NCI-H510A (cell line): ENCODE measurements at places on chromosomes 3 and 15.

- peak; percentile 32 for DNase-seq
These were observed 183.3 kb downstream of the PDE8A start for GRCh38 chr15:85164841-85165466.

- DNase-seq = no peak
These were observed 73.7 kb downstream of the TM2D3 start for GRCh38 chr15:101578443-101578894.

DNA sequence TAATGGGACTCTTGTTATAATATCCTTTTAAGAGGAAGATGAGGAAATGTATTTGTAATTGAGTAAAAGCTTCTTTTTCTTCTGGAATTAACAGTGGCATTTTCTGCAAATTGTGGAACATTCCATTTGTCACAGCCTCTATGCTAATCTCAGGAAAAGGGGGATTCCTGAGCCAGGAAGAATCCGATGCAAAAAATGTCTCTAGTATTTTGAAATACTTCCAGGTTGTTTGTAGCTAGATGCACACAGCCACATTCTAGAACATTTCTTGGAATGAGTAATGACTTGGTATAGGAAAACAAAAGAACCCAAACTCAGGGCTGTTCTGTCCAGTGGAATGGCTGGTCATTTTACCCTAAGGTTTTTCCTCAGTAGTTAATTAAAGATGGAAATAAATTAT, 98.5 kb upstream of the SLC2A2 start:
- DNase-seq = no peak

DNA sequence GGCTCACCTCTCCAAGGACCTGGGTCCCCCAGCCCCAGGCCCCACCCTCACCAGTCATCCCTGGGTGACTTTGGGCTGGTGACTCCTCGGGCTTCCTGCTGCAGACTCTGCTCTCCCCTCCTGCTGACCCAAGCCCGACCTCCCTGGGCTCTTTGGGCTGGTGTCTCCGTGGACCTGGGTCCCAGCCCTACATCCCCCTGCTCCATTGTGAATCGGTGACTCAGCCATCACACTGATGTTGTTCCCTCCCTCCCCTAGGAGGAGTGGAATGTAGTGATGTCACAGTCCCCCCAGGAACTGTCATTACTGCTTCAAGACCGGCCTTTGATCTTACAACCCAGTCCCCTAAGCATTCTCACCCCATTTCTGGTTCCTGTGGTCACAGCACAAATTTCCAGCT, 83.7 kb downstream of the ADAMTS7 start:
- no peak for DNase-seq

GRCh38 chr3:12737319-12737718, 21.7 kb downstream of the TMEM40 start:
- DNase-seq = no peak

- no peak for DNase-seq
These were observed 43.8 kb downstream of the SQOR start for GRCh38 chr15:45678459-45679178.

GRCh38 chr3:25510797-25511196, 82.7 kb downstream of the RARB start:
- DNase-seq = no peak

DNA sequence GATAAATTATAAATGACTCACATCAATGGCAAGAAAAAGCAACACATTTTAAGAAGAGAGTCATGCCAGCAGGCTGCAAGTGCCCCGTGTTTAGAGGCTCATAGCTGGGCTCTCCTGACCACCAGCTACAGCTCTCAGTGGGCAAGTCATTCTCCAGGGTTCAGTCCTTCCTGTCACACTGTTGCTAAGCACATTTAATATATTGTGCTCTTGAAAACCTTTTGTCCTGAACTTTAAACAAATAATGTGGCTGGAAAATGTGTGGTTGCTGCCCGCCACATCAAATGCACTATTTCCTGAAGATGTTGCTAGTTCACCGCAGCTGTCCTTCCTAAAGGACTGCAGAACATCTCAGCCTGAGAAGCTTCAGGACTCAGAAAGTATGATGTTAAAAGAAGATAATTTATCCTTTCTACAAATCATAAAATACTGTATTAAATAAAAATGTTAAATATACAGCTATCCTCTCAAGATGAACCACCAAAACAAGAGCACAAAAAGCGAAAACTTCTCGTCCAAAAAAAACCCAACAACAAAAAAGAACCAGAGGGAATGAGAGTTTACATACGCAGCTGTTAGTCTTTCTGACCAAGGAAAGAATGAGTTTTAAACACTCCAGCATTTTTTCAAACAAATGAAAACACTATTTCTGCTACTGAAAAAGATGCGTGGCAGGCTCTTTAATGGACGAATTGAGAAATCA, 951 bp downstream of the TARS3 start:
- DNase-seq = no peak

GRCh38 chr3:5270666-5271371, 83.3 kb downstream of the EDEM1 start:
- no peak for DNase-seq

- DNase-seq = no peak
These were observed 99.3 kb downstream of the BDH1 start for GRCh38 chr3:197456261-197457091.

- DNase-seq = no peak
These were observed 3.3 kb upstream of the DCP1A start for GRCh38 chr3:53350652-53351051.

- no peak for DNase-seq
These were observed 90.3 kb downstream of the ASB7 start for GRCh38 chr15:100692671-100693070.

- no peak for DNase-seq
These were observed 18.2 kb downstream of the UROC1 start for GRCh38 chr3:126499401-126499800.

DNA sequence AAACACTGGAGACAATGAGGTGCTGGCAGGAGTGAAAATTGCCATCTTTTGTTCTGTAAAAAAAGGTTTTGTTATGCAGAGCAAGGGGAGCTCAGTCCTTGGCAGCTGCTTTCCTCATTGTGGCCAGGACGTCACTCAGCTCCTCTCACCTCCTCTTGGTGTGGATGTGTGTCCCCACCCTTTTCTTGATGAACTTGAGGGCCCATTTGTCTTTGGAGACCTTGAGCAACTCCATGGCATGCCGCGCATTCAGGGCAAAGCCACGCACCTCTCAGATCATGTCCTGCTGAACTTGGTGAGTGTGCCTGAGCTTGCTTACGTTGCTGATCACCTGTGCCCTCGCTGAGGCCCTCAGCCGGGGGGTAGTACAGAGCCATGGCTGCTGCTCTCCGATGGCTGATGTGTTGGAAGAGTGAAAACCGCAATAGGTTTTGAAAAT, 24.5 kb upstream of the BDH1 start:
- no peak for DNase-seq

DNA sequence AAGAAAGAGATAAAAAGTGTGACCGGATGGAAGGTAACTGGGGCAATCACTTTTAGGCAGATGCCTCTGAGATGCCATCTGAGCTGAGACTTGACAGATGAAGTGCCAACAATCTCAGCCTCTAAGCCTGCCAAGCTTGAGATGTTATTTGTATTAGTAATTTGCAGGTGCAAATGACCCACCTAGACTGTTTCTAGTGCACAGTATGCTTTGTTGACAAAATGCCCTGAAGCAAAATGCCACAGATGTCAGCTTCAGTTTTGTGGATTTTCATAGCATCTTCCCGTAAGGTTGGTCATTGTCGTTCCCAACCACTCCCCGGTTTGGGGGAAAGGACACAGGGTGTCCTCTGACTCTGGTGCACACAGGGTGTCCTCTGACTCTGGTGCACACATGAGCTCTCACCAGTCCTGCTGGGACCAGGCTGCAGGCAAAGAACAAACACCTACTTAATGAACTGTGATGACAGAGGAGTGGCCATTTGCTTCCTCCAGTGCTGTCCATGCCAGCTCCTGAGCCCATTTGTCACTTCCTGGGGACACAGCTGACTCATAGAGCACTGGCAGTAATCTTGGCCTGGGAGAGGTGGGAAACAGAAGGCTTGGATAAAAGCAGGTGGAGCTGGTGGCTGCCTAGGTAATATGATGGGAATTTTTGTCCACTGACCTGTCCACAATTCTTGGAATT, 16.7 kb upstream of the PPP1R2 start:
- DNase-seq = no peak

DNA sequence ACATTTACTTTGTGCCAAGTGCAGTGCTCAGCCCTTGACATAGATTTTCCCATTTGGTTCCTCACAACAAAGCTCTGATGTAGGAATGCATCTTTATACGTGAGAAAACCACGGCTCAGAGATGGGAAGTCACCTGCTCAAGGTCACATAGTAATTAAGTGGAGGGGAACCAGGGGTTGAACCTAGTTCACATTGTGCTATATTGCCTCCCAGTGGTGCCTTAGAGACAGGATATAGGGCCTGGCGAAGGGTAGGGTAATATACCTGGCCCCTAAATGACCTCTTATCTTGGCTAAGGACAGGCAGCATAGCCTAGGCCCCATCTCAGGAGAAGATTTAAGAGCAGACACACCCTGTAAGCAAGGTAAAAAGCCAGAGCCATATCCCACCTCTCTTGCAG, 71.5 kb downstream of the FOXP1 start:
- no peak for DNase-seq

GRCh38 chr15:37978231-37978630, 43.8 kb downstream of the TMCO5A start:
- DNase-seq = no peak

DNA sequence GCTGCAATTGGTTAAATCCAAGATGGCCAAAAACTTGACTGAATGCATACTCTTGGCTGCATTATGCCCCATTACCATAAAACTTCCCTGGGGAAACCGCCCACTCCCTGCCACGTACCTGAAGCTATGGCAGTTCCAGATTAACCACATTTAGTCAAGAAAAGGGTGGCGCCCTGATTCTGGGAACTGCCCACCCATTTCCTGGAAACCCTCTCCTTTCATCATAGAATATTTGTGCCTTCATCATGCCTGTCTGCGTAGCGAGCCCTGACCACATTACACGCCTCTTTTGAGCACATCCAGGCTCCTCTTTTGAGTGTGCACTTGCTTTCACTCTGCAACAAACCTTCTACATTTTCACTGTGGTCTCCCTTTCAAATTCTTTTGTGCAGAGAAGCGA, 5.2 kb downstream of the LINS1 start:
- no peak for DNase-seq

DNA sequence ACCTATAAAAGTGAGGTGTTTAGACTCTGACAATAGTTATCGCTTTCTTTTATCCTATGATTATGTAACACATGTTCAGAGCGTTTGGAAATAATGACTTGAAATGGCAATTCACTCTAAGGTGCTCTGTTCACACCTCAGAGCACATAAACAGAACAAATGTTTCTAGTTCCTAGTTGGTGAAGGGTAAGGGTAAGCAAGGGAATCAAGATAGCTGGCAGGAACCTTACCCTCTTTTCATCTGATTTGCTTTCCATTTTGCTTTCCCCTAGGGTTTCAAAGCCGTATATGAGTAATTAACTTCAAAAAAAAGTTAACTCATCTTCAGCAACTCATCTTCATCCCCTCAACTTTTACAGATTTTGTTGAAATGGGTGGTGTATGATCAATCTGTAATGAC, 2.3 kb upstream of the ATOSA start:
- no peak for DNase-seq

DNA sequence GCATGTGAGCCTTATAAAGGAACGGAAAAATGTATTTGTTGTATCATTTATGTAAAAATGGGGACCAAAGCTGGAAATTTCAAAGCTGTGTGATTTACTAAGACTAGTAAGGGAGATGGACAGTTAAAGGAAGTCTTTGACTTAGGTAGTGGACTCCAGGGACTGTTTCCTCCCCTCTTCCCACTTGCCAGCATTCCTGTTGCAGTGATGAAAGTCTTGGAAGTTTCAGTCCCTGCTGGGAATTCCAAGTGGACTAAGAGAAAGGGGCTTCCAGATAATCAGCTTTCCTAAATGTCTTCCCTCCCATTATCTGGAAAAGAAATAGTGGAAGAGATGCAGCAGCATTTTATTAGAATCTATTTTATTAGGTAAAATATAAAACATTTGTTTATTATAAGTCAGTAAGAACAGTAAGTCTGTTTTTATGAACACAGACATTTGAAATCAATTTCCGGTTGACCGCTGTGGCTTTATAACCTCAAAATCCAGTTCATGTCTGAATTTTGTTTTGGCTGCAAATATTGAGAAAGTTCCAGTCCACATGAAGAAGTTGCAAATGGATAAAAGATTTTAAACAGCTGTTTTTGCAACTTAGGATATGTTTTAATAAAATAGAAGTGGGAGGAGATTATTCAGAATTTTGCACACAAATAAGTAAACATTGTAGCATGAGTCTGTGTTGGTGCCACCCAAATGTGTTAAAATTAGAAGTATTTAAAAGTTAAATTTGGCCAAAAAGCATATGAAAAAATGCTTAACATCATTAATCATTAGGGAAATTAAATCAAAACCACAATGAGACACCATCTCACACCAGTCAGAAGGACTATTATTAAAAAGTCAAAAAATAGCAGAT, 141.8 kb downstream of the IL20RB start:
- no peak for DNase-seq

- peak; percentile 22 for DNase-seq
These were observed 2.9 kb downstream of the GATA2 start for GRCh38 chr3:128489927-128490649.

DNA sequence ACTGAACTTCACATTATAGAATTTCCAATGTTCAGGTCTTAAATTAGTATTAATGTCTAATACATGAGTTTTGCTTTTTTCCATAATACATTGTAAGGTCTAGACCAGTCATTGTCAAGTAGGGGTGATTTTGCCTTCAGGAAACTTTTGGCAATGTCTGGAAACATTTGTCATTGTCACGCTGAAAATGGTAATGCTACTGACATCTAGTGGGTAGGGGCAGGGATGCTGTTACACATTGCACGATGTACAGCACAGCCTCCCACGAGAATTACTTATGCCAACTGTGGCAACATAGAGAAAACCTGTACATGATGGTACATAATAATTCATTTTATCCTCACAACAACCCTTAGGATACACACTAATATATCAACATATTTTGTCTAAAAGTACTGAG, 384.1 kb downstream of the CADM2 start:
- no peak for DNase-seq

GRCh38 chr15:69824075-69824876, 273.4 kb downstream of the TLE3 start:
- no peak for DNase-seq
